ENCODE measurements at places on chromosomes 1 and 21.

DNA sequence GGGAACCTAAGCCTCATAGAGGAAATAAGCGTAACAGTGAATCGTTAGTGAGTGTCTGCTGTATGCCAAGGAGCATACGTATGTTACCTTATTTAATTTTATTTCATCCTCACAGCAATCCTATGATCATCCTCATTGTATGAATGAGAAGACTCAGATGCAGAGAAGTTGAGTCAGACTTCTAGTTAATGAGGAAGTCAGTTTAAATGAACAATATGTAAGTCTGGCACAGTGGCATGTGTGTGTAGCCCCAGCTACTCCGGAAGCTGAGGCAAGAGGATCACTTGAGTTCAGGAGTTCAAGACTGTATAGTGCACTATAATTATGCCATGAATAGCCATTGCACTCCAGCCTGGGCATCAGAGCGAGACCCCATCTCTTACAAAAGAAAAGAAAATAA lies 148.0 kb downstream of the ZZZ3 start:
- DNase-seq: no peak

- DNase-seq: no peak
Measured at GRCh38 chr1:177255411-177255810, 84.7 kb downstream of the BRINP2 start.

- DNase-seq: no peak
Measured at GRCh38 chr1:101089613-101090338, 64.2 kb upstream of the DPH5 start.

- no peak for DNase-seq
Measured at GRCh38 chr1:117606649-117607430, 992 bp downstream of the TENT5C start.

GRCh38 chr1:24231701-24232100 lies 44.6 kb upstream of the IFNLR1 start:
- no peak for DNase-seq

- no peak for DNase-seq
Measured at GRCh38 chr1:8397511-8397910, 79.6 kb downstream of the SLC45A1 start.

GRCh38 chr1:203556047-203556851 lies 62.3 kb downstream of the OPTC start:
- DNase-seq: no peak

- DNase-seq: no peak
Measured at GRCh38 chr1:78223417-78224215, 177.8 kb downstream of the GIPC2 start.

- DNase-seq: no peak
Measured at GRCh38 chr1:161008869-161009510, 12.0 kb downstream of the F11R start.

- no peak for DNase-seq
Measured at GRCh38 chr1:35340519-35340918, 72.0 kb downstream of the ZMYM4 start.

DNA sequence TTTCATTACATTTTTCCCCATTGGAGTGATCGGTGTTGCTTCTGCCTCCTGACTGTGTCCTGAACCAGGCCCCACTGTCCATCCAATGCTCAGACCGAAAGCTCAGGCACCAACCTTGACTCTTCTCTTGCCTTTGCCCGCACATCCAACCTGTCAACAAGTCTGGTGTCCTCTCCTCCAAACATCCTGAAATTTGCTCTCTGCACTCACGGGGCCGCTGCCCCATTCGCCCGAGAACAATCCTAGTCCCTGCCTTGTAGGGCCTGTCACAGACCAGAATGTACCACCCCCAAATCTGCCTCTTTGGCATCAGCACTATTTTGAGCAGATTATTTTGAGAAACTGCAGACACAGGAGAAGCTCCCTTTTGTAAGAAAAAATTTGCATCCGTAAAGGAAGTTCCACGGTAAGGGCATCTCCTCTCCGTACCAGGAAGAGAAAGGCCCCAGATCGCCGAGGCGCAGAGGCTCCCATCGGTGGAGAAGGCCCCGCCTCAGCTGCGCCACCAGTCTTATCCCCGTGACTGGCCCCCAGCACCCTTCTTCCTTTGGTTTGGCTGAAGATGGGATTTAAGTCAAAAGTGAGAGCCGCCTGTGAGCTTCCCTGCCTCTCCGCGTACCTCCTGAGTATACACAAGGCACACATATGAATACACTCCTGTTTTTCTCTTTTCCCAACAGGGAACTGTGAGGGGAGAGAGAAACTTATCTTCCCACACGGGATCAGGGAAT lies 7.1 kb downstream of the MORN1 start:
- DNase-seq: no peak

DNA sequence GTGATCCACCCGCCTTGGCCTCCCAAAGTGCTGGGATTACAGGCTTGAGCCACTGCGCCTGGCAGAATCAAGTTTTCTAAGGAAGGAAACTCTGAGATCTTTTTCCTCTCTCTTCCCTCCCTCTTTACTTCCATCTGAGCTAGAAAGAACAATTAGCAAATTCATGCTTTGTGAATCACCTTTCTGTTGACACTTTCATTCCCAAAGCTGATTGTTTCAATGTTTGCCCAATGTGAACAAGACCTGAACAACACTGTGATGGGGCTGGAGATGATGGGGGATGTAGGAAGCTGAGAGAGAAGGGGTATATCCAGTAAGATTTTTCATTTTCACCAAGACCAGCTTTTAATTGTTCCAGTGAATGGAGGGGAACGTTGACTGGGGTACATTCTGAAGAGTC lies 5.7 kb upstream of the TENT5B start:
- no peak for DNase-seq

DNA sequence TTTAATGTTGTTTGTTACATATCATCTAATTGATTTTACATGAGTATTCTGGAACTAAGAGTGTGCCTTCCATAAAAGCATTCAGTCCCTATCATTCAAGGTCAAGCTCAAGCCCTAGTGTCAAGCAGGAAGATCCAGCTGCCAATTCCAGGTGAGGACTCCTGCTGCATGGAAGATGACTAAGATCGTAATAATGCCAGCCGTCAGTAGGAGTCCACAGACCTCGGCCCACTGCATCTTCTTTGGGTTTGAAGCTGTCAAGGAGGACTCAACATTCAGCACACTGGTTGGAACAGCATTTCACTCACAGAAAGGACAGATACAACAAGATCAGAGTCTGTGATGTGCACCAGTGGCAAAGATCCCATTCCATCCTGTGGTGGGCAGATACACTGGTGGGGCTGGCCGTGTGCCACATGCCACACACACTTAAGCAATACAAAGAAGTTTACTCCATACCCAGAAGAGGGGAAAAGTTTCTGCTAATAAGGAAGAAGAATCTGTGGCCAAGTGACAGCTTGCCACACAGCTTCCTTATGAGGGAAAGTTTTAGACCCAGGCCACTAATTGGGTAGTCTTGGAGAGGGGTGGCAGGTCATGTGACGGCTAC lies 160.4 kb downstream of the PIK3R3 start:
- DNase-seq: no peak

DNA sequence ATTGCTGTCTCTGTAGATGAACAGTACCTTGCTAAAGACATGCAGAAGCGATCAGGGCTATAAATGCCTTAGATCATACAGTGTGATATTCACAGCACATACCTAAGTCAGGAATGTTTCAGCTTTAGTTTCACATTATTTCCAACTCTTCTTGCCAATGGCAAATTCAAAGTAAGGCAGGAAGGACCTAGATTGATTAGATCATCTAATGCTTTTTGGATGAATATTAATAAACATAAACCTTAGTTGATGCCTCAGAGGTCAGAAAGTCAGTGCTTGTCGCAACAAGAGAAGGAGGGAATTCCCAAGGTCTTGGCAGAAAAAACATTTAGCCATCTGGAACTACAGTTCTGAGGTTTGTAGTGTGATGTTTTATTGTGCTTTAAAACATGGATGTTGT lies 122.3 kb downstream of the TNFSF18 start:
- no peak for DNase-seq

- no peak for DNase-seq
Measured at GRCh38 chr1:93102142-93102541, 23.1 kb downstream of the MTF2 start.

DNA sequence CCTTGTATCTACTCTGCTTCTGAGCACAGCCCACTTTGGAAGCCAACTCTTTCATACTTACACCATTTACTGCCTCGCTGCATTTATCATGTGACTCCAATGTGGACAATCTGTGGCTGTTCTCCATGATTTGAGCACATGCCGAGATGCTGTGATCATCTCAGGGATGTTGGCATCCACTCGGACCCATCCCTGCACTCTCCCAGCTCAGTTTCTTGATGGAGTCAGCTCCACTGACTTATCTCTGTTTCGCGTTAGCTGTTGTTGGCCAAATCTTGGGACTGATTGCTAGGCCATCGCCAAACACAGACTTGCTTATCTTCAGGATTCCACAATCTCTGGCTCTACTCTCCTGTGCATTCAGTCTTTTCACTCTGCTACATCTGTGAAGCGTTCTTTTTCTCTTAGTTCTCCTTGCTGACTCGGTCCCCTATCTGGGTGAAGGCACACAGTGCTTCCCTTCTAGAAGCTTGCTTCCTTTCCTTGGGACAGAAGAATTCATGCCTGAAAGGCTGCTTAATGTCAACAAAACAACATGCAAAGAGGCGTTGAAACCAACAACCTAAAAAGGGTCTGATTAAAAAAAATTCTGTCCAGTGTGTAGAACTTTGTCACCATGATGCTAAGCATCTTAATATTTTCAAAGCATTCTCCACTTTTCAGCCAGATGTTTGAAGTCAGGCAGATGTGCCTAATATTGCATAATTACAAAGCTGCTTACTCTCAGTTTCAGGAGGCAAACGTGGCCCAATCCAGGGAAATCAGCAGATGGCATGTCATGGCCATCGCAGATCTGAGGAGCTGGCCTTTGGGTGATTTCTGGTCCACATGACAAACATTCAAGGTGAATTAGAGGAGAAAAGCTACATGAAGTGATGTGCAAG lies 120.7 kb downstream of the NGF start:
- DNase-seq: no peak

DNA sequence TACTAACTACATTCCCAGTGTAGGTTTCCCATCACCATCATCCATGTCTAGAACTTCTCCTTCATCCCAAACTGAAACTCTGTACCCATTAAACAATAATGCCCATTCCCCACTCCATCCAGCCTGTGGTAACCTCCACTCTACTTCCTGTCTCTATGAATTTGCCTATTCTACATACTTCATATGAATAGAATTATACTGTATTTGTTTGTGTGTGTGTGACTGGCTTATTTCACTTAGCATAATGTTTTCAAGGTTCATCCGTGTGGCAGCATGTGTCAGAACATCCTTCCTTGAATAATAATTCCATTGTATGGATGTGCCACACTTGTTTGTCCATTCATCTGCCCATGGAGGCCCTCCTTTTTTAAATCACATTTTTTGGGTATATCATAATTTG lies 35.7 kb downstream of the ATP2B4 start:
- DNase-seq: no peak

DNA sequence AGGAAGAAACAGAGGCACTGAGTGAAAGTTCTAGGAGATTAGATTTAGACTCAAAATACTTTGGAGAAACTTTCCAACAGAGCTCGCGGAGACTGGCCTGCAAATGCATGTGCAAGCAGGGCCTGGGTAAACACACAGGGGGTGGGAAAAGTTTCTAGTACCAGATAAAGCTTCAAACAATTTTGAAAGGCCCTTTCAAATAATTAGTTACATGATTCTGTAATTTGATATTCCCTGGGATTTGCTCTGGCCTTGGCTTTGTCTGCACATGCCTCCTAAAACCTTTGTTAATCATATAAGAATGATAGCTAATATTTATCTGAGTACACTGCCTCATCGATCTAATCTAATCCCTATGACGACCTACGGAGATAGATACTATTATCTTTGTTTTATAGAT lies 31.3 kb downstream of the VTCN1 start:
- DNase-seq: no peak

GRCh38 chr1:226092965-226093364 lies 30.4 kb downstream of the H3-3A start:
- DNase-seq: no peak

GRCh38 chr1:32438136-32438535 lies 26.7 kb upstream of the ZBTB8B start:
- no peak for DNase-seq

- no peak for DNase-seq
Measured at GRCh38 chr1:221856228-221857093, 114.6 kb upstream of the DUSP10 start.

GRCh38 chr1:16075337-16076030 lies 2.0 kb upstream of the FAM131C start:
- no peak for DNase-seq

DNA sequence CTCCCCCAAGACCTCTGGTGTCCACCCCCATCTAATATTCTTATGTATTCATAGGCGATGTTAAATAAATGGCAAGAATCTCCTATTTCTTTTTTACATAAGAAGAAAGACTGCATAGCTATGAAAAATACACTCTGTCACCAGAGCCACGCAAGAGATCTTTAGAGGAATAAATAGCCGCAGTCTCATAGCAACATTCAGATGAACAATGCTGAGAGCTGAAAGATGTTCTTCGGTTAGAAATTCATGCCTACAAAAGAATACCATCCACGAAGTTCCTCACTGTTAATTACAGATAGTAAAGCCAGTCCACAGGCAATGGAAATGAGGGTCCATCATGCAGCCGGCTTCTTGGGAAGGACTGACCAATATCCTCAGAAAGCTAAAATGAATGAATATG lies 76.0 kb upstream of the SOD1 start:
- DNase-seq: no peak

DNA sequence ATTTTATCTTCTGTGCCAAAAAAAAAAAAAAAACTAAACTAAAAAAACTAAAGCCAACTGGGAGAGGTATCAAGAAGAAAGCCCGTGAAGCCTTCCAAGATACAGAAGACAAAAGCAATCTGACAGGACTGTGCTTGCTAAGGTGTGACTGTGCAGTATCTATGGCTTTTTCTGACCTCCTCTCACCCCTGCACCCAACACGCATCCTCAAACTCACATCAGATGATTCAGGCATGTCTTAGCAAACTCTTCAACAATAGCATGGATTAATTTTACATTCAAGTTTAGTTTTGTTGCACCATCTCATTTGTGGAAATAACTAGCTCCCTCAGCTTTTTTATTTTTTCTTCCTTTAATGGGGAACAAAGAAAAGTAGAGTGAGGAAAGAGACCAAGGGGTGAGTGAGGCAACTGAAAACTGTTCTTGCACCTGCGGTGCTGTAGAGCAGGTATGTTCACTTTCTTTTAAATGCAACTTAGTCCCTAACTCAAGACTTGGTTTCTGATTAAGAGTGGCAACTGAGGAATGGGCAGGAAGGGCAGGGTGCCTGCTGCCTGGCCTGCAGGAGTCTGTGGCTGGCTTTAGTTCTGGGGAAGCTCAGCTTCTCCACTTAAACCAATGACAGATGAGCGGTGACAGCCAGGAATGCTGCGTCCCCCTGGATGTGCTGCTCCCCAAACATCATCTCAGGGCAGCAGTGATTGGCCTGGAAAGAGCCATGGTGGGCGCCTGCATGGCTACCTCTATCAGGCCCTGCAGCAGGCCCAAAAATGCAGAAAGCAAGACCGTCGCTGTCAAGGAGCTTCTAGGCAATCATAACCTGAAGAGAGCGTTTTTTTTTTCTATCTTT lies 71.3 kb upstream of the LRRC8B start:
- no peak for DNase-seq

All from NCI-H187 treated with DMSO at 0.1 percent for 48 hours (cell line).